Stimulated activated CD8-positive, alpha-beta memory T cell treated with anti-CD3 and anti-CD28 coated beads, Interleukin-15, amount 100 ng/mL, for 24 hours (primary cell): ENCODE measurements at places on chromosomes 7 and 10.

DNA sequence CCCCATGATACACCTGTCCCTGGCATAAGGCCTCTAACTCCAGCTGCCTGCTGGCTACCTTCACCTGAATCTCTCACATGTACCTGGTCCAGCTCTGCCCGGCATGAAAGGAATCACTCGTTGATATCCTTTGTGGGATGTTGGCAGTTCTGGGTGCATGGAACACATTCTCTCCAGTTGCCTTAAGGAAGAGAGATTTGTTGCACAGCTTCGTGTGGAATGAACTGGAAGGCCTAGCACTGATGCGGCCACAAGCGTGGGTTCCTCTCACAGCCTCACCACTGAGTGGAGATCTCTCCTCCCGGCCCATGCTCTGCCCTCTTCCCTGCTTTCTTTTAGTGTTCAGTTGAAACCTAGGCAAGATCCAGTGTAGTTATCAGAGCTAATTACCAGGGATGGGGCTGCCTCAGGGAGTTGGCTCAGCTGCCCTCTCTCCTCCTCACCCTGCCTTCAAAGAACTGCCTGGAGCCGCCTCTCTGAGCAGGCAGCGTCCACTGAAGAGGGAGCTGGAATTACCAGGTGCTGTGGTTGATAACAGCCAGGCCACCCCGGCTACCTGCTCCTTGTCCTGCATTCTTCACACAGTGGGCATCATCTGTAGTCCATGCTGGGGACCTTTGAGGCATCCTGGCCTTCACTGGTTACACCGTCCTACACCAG lies 194.3 kb downstream of the CCDC3 start:
- DNase-seq: no peak

DNA sequence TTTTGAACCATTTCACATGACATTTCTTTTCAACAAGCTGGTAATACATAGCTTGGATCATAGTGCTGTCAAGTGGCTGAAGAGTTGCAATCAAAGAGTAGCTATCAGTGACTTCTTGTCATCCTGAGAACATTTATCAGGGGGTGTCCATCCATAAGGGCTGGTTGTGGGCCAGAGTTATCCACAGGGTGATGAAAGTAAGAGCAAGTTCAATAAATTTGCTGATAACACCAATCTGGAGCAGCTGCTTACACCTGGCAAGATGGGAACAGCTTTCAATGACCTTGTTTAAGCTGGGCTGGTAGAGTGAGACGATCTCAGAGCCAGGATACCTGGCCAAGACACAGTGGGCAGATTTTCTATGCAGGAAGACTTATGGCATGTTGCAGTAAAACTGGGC lies 96.3 kb upstream of the IMMP2L start:
- DNase-seq: no peak

GRCh38 chr10:30080161-30080560 lies 20.8 kb upstream of the JCAD start:
- DNase-seq: no peak

DNA sequence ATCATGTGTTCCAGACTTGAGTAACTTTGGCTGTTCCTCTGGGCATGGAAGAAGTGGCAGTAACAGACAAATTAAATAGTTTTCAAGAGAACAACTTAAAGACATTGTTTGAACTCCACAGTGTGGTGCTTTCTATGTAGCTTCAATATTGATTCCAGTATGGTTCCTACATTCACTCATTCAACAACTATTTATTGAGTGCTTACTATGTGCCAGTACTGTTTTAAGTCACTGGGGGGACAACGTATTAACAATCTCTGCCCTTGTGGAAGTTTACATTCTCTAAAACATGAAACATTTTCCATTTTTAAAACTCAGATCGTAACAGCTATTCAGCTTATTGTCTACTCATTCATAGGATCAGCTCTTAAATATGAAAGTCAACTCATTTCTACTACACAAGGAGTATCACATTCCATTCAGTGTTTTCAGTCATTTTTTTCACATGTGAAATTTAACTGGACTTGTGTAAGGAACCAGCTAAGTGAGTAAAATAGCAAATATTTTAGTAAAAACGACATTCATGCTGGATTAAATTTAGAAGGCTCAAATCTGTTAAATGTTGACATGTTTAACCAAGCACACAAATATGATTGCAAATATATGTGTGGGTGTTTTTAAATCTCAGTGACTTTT lies 13.6 kb upstream of the CUBN start:
- no peak for DNase-seq
